ENCODE measurements at places on chromosomes 16 and 17.

GRCh38 chr17:21573961-21574610, 118.2 kb upstream of the KCNJ18 start:
- no peak for DNase-seq

DNA sequence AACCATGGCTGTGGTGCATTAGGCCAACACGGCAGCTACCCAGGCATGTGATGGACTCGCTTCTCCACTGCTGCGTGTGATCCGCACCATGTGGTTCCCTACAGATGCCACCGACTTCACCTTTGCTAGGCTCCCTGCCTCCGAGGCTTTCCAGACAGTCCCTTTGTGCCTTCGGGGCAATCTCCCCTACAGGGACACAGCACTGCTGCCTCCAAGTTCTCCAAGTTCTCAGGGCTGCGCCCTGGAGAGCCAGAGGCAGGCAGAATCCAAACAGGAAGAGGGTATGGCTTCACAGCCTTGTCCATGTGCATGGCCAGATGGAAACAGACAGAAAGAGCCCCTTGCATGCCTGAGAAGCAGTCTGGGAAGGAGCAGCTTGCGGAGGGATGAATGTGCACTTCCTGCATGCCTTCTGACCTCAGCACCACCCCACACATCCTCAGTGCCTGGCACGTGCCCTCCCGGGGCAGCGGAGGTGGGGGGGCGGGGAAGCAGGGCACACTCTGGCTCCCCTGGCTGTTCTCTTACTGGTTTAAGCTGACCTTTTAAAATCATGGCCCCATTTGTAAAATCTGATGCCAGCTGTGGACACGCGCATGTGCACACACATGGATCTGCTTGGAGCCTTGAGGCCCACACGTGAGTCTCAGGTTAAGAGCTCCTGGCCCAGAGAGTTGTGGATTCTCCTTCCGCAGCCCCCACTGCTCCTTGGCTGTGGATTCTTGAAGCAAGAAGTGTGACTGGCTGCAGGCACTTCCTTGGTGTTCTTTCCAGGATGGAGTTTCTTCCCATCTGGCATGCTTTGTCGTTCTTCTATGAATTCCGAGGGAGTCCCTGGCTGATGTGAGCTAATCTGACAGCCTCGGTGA, 55.3 kb upstream of the MTSS2 start:
- no peak for DNase-seq

GRCh38 chr17:38361694-38362465, 10.2 kb downstream of the SOCS7 start:
- DNase-seq, result no peak

DNA sequence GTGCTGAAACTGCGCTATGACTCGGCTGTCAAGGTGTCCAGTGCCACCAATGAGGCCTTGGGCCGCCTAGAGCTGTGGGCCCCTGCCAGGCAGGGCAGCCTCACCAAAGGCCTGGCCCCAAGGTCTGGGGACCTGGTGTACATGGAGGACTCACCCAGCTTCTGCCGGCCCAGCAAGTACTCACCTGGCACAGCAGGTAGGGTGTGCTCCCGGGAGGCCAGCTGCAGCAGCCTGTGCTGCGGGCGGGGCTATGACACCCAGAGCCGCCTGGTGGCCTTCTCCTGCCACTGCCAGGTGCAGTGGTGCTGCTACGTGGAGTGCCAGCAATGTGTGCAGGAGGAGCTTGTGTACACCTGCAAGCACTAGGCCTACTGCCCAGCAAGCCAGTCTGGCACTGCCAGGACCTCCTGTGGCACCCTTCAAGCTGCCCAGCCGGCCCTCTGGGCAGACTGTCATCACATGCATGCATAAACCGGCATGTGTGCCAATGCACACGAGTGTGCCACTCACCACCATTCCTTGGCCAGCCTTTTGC, 25.0 kb downstream of the WNT9B start:
- no peak for DNase-seq

- DNase-seq, result no peak
These were observed 3.8 kb upstream of the TMEM100 start for GRCh38 chr17:55726440-55726839.

- no peak for DNase-seq
These were observed 196.1 kb downstream of the GSG1L start for GRCh38 chr16:27867122-27868110.

DNA sequence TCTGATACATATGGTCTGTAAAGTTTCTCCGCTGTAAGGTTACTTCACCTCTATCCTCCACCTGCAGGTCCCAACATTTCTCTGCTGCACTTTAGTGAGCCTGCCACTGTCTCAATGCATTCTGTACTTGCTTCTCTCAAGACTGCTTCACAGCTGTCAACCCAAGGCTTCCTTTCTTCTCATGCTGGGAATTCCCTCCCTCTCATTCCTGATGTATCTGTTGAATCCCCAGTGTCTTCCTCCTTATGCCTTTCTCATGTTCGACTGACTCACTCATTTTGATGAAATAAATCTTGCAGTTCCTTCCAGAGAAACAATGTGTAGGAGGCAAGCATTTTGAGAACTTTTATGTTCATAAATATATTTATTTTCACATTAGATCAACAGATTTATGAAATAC, 288.3 kb downstream of the CNTNAP4 start:
- DNase-seq, result no peak

- no peak for DNase-seq
These were observed 22.1 kb upstream of the FASN start for GRCh38 chr17:82120148-82120547.

GRCh38 chr17:50902372-50903353, 36.5 kb upstream of the TOB1 start:
- no peak for DNase-seq

Data from cortex of kidney (tissue), 1 donor.